ENCODE measurements at places on chromosomes 4 and X.
A peak's percentile ranks its signal among the peaks of the same experiment; 100 is the strongest.

DNA sequence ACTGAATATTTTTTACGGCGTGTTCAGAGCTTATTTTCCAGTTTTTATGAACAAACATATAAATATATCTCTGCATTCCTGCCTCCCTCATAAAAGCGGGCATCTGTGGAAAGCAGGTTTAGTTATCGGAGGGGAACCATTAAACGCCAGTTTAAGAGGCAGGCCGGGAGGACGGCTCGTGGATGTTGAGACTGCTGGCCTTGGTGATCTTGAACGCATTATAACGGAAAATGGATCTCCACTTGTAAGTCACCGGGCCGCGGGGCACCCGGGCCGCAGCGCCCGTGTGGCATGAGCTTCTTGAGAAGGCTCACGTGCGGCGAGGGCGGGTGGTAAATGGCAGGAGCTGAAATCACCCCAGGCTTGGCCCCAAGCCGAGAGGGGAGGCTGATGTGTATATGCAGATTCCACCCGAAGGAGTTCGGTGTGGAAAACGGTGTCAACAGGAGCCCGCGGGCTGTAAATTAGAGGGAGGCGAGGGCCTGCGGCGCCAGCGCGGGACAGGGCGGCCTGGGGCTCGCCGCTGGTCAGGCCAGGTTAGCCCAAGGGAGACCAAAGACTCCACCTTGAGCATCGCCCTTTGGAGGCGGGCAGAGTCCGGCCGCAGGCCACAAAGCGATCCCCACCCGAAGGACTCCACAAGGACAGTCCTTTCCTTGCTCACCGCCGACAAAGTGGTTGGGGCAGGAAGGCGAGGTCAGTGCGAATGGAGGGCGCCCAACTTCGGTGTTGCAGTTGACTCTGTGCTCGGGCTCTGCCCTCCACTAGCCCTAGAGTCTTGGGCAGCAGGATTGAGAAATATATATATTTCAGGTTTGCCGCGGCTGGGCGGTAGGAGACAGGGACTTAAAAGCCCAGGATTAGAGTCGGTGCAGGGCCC, 1.3 kb upstream of the HAND2 start:
- no peak for DNase-seq

- DNase-seq = no peak
These were observed 928.1 kb downstream of the FAT4 start for GRCh38 chr4:126242679-126243390.

GRCh38 chrX:44280116-44280515, 63.4 kb downstream of the EFHC2 start:
- DNase-seq = no peak

DNA sequence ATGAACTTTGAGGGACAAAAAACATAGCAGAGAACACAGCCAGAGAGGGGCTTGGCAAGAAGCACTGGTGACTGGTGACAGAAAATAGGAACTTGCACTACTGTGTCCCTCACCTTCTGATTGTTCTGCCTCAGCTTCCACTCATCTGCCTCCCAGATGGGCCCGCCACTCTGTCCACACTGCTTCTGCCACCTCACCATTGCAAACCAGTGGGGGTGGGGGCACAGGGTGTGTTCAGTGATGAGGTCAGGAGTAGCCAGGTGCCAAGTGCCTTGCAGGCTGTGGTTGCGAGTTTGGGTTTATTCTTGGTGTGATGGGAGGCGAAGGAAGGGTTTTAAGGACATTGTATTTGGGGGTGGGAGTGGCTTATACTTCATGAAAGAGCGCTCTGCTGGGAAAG, 9.1 kb upstream of the UBA1 start:
- DNase-seq = no peak

DNA sequence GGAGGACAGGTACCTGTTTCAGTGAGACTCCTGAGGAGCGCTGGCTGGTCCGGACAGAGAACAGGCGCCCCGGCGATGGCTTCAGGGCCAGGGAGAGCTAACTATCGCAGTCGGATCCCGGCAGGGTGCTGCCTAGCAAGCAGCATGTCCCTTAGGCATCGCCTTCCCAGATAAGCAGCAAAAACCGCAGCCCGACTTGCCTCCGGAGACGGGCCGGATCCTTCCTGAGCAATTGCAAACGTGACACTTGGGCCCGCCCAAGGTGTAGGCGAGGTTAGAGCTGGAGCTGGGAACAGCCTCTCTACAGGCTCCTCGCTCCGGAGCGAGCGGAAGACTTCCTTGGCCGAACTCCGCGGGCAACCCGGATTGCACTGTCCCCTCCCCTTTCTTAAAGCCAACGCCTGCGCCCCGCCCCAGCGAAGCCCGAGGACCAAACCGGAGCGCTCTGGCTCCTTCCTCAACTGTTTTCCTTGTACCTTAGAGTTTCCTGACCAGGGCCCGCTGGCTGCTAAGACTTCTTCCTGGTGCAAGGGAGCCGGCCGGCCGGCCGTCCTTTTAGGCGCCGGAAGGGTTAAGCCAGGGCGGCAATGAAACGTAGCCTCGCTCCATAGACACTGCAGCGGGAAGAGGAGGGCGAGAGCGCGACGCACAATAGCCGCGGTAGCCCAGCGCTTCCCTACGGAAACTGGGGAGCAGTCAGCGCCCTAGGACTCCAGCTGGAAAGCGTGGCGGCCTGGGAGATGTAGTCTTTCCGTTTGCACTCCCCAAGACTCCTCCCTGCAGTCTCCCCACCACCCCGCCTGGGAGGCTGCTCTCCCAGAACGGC, at the start of gene OPHN1:
OPHN1 (minus strand) TSS at position 341 of the 826 bp plus-strand sequence. CDS start 475 bp downstream, outside the sequence.
- DNase-seq = peak; percentile 17

- DNase-seq = no peak
These were observed 57.4 kb downstream of the NSD2 start for GRCh38 chr4:1928356-1929239.

DNA sequence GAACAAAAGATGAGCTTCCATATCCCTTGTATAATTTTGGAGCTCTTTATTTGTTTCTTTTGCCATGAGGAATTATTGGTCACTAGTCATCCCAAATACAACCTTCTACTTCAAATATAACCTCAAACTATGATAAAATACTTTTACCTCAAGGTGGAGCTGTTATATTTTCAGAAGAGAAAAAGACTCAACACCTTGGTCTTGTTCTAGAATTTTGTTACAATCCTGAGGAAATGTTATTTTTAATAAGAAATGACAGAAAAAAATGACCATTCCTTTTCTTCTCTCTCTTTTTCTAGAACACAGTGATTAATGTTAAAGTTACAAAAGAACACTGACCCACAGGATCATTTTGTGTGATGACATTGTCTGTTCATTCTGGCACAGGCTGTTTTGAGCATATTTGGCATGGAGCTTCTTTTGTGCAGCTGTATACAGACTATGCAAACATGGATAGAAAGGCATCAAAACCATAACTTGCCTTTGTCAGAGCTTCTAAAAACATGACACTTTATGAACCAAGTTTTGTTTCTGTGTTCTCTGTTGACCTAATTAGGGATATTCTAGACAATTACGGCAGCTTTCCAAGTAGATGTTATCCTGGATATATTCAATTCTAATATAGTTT, 159.6 kb upstream of the CTSO start:
- peak; percentile 31 for DNase-seq

DNA sequence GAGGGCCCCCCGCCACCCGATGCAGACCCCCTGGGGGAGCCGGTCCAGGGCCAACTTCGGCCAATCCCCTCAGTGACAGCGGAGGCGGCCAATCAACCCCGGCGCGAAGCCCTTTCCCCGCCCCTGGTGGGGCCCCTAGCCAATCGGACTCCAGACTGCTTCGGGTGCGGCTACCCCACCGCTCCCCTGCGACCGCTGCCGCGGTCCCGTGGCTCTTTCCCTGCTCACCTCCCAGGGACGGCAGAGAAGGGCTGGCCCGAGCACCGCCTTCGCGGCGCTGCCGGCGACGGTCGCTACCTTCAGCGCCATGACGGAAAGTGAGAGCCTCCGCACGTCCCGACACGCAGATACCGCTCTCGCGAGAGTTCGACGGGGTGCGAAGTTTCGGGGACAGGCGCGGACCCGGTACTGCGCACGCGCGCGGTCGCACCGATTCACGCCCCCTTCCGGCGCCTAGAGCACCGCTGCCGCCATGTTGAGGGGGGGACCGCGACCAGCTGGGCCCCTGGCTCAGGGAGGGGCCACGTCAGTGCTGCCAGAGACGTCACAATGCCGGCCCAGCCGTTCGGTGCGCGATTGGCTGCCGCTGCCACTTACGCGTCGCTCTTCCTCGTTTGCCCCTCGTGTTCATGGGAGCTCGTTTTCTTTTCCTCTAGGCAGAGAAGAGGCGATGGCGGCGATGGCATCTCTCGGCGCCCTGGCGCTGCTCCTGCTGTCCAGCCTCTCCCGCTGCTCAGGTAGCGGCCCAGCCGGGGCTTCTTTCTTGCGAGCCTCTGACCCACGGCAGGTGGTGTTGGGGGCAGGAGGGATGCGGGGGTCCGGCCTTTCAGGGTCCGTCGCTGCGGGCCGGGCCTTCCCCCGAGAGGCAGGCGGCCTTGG, at the start of the genes IDH3G and SSR4:
IDH3G (minus strand) TSS at position 358 of the 879 bp plus-strand sequence; CDS start at position 309, 49 bp downstream.
SSR4 (plus strand) TSS at position 651 of the 879 bp plus-strand sequence; CDS start at position 671, 20 bp downstream.
- DNase-seq = peak; percentile 95

GRCh38 chrX:85851418-85851817, 195.9 kb downstream of the CHM start:
- DNase-seq = no peak

DNA sequence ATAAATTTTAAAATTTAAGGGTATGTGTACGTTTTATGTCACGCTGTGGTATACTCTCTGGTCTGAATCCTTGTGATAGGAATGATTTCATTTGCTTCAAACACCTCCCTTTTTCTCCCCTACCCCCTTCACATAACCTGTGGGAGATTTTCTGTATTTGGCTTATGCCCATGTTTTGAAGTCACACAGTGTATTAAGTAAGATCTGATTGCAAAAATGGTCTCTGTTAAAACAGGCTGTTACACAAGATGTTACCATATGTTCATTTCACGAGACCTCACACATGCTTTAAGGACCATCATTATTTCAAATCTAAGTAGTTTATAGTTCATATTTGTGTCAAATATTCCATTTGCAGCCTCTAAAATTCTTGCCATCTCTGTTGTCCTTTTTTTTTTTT, 63.5 kb downstream of the TMEM131L start:
- DNase-seq = peak; percentile 50

GRCh38 chrX:22122510-22122909, 90.4 kb downstream of the PHEX start:
- DNase-seq = no peak

DNA sequence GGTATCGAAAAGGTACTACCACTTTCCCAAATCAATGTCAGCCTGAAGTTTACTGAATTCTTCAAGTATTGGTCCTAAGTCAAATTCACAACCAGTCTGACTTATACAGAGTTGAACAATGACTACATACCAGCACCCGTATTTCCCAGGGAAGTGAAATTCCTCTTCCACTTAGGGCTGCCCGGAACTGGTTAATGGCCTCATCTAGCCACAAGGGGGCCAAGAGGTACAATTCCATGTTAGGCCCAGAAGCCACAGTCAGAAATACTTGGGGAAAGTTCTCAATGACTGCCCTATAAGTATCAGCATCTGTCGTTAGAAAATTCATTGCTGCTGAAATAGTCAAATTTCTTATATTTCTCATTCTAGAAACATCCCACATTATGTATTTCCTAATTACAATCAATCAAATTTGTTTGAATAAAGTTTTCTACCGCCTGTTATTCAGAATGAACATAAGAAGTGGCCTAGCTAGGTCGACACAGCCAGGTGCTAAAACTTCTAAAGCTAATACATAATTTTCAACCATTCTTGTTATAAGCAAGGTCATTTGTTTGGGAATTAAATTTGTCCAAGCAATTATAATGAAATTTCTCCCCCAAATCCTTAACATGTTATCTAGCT, 5.6 kb upstream of the PCDH7 start:
- DNase-seq = peak; percentile 21

DNA sequence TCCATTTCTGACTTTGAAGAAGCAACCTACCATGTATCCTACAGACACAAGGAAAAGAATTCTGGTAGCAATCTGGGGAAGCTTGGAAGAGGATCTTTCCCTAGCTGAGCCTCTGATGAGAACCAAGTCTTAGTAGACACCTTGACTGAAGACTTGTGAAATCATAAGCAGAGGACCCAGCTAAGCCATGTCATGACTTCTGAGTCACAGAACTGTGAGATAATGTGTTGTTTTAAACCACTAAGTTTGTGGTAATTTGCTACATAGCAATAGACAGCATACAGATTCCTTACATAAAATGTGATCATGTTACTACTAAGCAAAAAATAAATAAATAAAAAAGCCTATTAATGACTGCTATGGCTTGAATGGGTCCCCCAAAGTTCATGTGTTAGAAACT, 71.3 kb upstream of the ANKRD50 start:
- DNase-seq = no peak

GRCh38 chr4:137762591-137762990, 230.3 kb upstream of the PCDH18 start:
- no peak for DNase-seq

- no peak for DNase-seq
These were observed 254.5 kb downstream of the UNC5C start for GRCh38 chr4:95294321-95294720.

DNA sequence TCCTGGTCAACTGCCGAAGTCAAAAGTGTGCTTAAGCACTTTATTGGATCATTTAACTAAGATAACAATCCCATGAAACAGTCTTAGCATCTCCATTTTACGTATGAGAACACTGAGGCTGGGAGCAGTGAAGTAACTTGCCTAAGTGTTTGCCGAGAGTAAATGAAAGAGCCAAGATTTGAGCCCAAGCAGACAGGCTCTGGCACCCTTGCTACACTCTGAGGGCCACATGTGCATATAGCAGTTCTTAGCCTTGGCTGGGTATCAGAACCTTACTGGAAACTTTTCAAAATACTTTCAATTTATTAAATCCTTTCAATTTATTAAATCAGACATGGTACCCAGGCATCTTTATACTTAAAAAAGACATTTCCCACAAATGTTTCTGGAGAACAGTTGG, 225.9 kb downstream of the NR3C2 start:
- DNase-seq = no peak

DNA sequence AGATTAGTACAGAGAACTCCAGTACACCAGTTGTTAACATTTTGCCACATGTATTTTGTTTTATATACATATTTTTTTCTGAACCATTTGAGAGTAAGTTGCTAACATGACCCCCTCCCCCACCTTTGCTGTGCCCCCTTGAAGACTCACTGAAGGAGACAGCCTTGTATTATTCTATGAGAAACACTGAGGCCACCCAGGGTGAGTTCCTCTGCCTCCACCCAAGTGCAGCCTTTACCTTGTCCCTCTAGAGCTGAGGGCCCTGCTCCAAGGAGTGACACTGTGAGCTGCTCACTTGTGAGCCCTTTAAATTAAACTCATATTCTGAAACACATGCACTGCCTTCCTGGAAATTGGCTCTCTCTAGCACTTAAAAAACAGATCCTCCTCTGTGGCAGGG, 21.1 kb downstream of the KIT start:
- DNase-seq = no peak

DNA sequence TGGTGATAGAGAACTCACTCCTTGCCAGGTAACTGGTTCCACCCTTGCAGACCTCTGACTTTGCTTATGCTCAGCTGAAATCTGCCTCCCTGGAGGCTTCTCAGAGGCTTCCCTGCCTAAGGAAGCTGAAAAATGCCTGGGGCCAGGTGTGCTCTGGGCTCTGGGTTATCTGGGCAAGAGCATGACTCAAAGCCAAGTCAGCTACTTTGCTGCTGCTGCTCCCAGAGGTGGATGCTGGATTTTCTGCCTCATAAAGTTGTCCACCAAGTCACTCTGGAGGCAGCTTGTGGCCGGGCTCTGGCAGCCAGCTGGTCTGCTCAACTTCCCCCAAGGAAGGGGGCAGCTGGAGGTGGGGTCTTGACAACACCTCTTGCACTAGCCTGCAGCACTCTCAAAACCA, 132.7 kb downstream of the PJA1 start:
- DNase-seq = no peak

GRCh38 chr4:141669501-141669900, 33.1 kb downstream of the IL15 start:
- no peak for DNase-seq

- DNase-seq = no peak
These were observed 147.2 kb upstream of the MXRA5 start for GRCh38 chrX:3493605-3494004.

GRCh38 chrX:71458866-71459265, 74.0 kb upstream of the OGT start:
- DNase-seq = no peak
